ENCODE measurements at places on chromosomes 7 and 10. TPM values are rescaled to one million over a fixed set of nuclear protein-coding genes. Genes with fewer than 3 reads are reported as not detected.
A peak's percentile ranks its signal among the peaks of the same experiment; 100 is the strongest.

DNA sequence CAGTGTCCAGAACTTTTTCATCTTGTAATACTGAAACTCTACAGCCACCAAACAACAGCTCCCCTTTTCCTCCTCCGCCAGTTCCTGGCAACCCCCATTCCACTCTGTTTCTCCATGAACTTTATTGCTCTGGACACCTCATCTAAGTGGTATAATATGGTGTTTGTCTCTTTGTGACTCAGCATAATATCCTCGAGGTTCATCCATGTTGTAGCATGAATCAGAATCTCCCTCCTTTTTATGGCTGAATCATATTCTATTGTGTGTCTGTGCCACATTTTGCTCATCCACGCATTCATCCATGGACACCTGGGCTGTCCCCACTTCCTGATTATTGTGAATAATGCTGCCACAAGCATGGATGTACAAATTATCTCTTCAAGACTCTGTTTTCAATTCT is 124.4 kb upstream of the FGFR2 start:
- DNase-seq, result no peak
- H3K27ac ChIP-seq, result no peak overlapping the region
- H3K36me3 ChIP-seq, result no peaks in the 10 kb centered on the region
- no peaks in the 10 kb centered on the region for H3K4me1 ChIP-seq

The FOXI2 gene
- total RNA-seq, result not detected

The PIK3CG gene
- total RNA-seq, result 21.2 TPM

The DNAJC12 gene
- not detected for total RNA-seq

The C10orf62 gene
- total RNA-seq, result not detected

DNA sequence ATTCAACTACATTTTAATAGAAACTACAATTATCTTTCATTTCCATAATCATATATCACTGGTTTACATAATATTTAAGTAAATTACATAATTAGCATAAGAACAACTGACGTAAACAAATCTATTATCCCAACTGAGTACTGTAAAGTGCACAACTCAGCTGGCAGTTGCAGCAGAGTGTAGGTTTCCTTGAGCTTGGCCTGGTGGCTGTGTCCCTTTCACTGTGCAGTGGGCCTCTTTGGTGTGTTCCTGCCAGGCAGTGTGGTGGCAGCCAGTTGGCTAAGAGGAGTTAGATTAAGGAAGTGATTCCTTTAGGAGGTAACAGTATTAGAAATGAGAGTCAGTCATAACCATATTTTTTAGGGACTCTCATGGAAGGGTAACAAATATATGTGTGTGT is 7.0 kb downstream of the NRG3 start:
- DNase-seq, result no peak
- peaks cover 21% of the 10 kb centered on the region for H3K27me3 ChIP-seq
- no peaks in the 10 kb centered on the region for H3K36me3 ChIP-seq
- H3K27ac ChIP-seq, result no peak overlapping the region
- no peak overlapping the region for H3K4me3 ChIP-seq

GRCh38 chr7:121151774-121152221 is 163.3 kb downstream of the CPED1 start:
- H3K27ac ChIP-seq, result no peak overlapping the region
- H3K27me3 ChIP-seq, result no peaks in the 10 kb centered on the region
- DNase-seq, result no peak
- H3K36me3 ChIP-seq, result no peaks in the 10 kb centered on the region

DNA sequence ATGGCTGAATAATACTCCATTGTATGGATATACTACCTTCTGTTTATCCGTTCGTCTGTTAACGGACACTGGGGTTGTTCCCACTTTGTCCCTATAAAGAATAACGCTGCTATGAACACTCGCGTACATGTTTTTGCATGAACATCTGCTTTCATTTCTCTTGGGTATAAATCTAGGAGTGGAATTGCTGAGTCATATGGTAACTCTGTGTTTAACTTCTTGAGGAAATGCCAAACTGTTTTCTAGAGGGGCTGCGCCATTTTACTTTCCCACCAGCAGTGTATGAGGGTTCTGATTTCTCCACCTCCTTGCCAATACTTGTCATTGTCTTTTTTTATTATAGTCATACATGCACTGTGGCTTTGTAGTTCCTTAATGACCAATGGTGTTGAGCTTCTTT is 20.6 kb upstream of the RASSF4 start:
- no peaks in the 10 kb centered on the region for H3K36me3 ChIP-seq
- no peak overlapping the region for H3K4me3 ChIP-seq
- peaks cover 10% of the 10 kb centered on the region for H3K4me1 ChIP-seq
- no peaks in the 10 kb centered on the region for H3K27me3 ChIP-seq
- H3K27ac ChIP-seq, result no peak overlapping the region
- no peak for DNase-seq

The MCM10 gene
- 0.50 TPM for total RNA-seq

GRCh38 chr10:100913470-100913865 is 705 bp downstream of the SLF2 start:
- DNase-seq, result no peak
- peak overlapping the region; percentile 73 for H3K27ac ChIP-seq
- H3K4me3 ChIP-seq, result peak overlapping the region; percentile 71
- peaks cover 15% of the 10 kb centered on the region for H3K4me1 ChIP-seq

The AKR1C2 gene
- 0.41 TPM for total RNA-seq

DNA sequence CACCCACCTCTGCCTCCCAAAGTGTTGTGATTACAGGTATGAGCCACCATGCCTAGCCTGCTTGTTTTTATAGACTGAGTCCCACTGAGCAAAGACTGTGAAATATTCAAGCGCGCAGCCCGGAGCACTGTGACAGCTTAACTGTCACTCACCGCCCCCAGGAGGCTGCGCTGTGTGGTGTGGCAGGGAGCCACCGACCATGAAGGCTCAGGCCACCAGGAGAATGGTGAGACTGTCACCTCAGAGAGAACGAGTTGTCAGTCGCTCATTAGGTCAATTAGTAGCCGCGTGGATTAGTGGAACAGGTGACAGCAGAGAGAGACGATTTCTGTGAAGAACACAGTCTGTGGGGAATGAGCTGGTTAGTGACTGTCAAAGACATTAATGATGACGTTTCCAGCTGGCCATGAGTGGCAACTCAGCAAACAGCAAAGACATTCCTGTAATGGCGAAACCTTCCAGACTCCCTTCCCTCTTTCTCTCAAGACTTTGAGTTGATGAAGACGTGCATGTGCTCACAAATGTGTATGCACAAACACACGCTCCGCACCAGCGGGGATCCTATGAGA is 64.5 kb downstream of the CYCS start:
- H3K36me3 ChIP-seq, result no peaks in the 10 kb centered on the region
- H3K27me3 ChIP-seq, result no peaks in the 10 kb centered on the region
- no peak overlapping the region for H3K4me3 ChIP-seq
- H3K27ac ChIP-seq, result no peak overlapping the region
- DNase-seq, result no peak
- H3K4me1 ChIP-seq, result no peaks in the 10 kb centered on the region

- no peak overlapping the region for H3K4me3 ChIP-seq
- no peak overlapping the region for H3K27ac ChIP-seq
- no peak for DNase-seq
- H3K36me3 ChIP-seq, result no peaks in the 10 kb centered on the region
- no peaks in the 10 kb centered on the region for H3K4me1 ChIP-seq
Measured at GRCh38 chr7:116368965-116369364, 130.6 kb upstream of the CAV2 start.

The OR2A5 gene
- not detected for total RNA-seq

The NFKB2 gene
- total RNA-seq, result 240 TPM

The AKR1B15 gene
- not detected for total RNA-seq

DNA sequence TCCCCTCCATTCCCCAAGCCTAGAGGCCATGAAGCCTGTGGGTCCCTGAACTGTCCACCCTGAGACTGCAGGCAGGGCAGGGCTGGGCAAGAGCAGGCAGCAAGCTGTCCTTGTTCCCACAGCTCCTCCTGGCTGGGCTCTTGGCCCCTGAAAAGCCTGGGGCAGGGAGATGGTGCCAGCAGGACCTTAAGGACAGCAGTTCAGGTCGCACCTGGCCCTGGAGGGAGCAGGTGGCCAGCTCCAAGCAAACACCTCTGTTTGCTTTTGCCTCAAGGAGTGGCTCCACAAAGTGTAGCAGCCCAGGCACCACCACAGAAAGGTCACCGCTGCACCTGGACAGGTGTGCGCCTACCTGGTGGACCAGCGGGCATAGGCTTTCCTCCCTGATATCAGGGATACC is 5.2 kb downstream of the RET start:
- no peak for DNase-seq
- H3K36me3 ChIP-seq, result no peaks in the 10 kb centered on the region
- H3K4me3 ChIP-seq, result no peak overlapping the region
- peaks cover 21% of the 10 kb centered on the region for H3K27me3 ChIP-seq

DNA sequence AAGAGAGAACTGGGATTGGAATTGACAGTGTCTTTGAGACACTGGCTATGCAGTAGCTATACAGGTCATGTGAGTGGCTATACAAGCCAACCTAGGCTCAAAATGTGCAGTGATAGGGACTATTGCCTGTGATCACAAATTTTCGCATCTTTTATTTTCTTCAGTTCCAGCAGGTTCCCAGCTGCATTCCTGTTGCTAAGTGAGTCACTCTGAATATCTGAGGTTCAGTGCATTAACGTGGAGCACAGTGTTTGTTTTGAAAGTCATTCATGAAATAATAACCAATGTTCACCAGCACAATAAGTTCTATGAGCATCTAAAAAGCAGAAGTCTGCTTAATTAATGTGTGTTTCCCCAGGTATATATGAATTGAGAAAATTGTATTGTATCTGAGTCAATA is 1236.0 kb upstream of the CELF2 start:
- no peaks in the 10 kb centered on the region for H3K36me3 ChIP-seq
- H3K27me3 ChIP-seq, result no peaks in the 10 kb centered on the region
- no peak for DNase-seq
- H3K4me1 ChIP-seq, result no peaks in the 10 kb centered on the region
- H3K4me3 ChIP-seq, result no peak overlapping the region

GRCh38 chr10:28181478-28182096 is 121.3 kb downstream of the MPP7 start:
- H3K4me1 ChIP-seq, result peaks cover 9% of the 10 kb centered on the region
- no peak for DNase-seq
- H3K4me3 ChIP-seq, result no peak overlapping the region
- H3K36me3 ChIP-seq, result no peaks in the 10 kb centered on the region

GRCh38 chr10:76830218-76830617 is 807.4 kb downstream of the KCNMA1 start:
- no peaks in the 10 kb centered on the region for H3K4me1 ChIP-seq
- DNase-seq, result no peak
- no peak overlapping the region for H3K27ac ChIP-seq
- H3K36me3 ChIP-seq, result no peaks in the 10 kb centered on the region
- H3K27me3 ChIP-seq, result no peaks in the 10 kb centered on the region

DNA sequence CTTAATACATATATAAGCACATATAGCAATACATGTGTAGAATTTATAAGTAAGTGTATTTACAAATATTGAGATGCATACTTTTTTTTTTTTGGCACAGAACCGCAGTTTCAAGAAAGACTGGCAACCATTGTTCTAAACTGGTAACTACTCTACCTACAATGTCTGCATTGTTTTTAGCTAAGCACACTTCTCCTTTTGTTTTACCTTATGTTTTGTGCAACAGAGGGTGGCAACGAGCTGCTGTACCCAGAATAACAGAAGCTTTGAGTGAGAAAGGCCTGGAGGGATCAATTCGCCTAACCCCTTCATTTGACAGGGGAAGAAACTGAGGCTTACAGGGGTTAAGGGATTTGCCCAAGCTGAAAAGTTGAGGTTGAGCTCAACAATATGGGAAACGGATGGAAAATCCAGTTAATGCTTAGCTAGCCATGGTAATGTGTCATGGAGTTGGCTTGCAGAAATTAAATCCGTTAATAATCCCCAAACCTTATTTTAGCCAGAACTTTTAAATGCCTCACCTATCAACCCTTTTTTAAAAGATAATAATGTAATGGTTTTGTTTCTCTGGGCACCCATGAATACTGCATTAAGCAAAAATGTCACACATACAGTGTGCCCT is 25.5 kb downstream of the FZD1 start:
- no peaks in the 10 kb centered on the region for H3K4me1 ChIP-seq
- no peak overlapping the region for H3K4me3 ChIP-seq
- no peaks in the 10 kb centered on the region for H3K27me3 ChIP-seq
- H3K27ac ChIP-seq, result no peak overlapping the region
- no peak for DNase-seq

- H3K27ac ChIP-seq, result no peak overlapping the region
- peaks cover 3% of the 10 kb centered on the region for H3K27me3 ChIP-seq
- no peak for DNase-seq
- no peak overlapping the region for H3K4me3 ChIP-seq
- H3K36me3 ChIP-seq, result no peaks in the 10 kb centered on the region
- no peaks in the 10 kb centered on the region for H3K4me1 ChIP-seq
Measured at GRCh38 chr10:120477743-120478141, 20.7 kb downstream of the PLPP4 start.

DNA sequence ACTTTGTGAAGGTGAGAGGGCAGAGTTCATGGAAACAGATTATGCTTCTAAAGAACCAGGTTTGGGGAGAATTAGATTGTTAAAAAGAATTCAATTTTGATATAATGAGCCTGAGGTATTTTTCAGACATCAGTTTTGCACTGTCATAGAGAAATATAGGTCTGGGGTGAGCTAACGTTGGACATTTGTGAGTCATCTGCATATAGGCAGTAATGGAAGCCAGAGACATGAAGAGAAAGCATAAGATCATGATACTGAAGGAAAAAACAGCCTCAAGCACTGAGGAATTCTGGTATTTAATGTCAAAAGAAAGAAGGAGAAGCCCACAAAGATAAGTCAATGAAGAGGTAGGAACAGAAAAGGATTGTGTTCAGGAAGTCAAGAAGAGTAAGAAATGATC is 32.4 kb upstream of the COL1A2 start:
- H3K27me3 ChIP-seq, result no peaks in the 10 kb centered on the region
- H3K27ac ChIP-seq, result no peak overlapping the region
- H3K4me3 ChIP-seq, result no peak overlapping the region
- DNase-seq, result no peak

- no peaks in the 10 kb centered on the region for H3K36me3 ChIP-seq
- H3K27me3 ChIP-seq, result no peaks in the 10 kb centered on the region
- no peak overlapping the region for H3K4me3 ChIP-seq
- no peaks in the 10 kb centered on the region for H3K4me1 ChIP-seq
- no peak overlapping the region for H3K27ac ChIP-seq
Measured at GRCh38 chr7:148436135-148436534, 154.4 kb upstream of the C7orf33 start.

GRCh38 chr10:73591935-73592699 is 975 bp upstream of the USP54 start:
- H3K4me1 ChIP-seq, result peaks cover 9% of the 10 kb centered on the region
- no peak overlapping the region for H3K4me3 ChIP-seq
- no peak overlapping the region for H3K27ac ChIP-seq
- H3K36me3 ChIP-seq, result no peaks in the 10 kb centered on the region
- no peaks in the 10 kb centered on the region for H3K27me3 ChIP-seq

The TMEM236 gene
- 0.05 TPM for total RNA-seq

DNA sequence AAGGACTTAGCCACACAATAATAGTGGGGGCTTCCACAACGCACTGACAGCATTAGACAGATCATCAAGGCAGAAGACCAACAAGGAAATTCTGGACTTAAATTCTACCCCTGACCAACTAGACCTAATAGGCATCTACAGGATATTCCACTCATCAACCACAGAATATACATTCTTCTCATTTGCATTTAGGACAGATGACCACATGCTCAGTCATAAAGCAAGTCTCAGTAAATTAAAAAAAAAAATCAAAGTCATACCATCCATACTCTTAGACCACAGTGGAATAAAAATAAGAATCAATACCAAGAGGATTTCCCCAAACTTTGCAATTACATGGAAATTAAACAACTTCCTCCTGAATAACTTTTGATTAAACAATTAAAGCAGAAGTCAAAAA is 155.9 kb downstream of the CDK14 start:
- H3K27me3 ChIP-seq, result no peaks in the 10 kb centered on the region
- H3K36me3 ChIP-seq, result no peaks in the 10 kb centered on the region
- no peak overlapping the region for H3K27ac ChIP-seq
- DNase-seq, result no peak

The GHRHR gene
- not detected for total RNA-seq

GRCh38 chr7:120785095-120785494 is 72.8 kb downstream of the TSPAN12 start:
- no peak for DNase-seq
- no peak overlapping the region for H3K27ac ChIP-seq
- H3K27me3 ChIP-seq, result peaks cover 4% of the 10 kb centered on the region
- no peaks in the 10 kb centered on the region for H3K36me3 ChIP-seq

All from CD4-positive, alpha-beta T cell (primary cell).